Activated naive CD8-positive, alpha-beta T cell treated with anti-CD3 and anti-CD28 coated beads, Interleukin-2, amount 10 ng/mL, durations not matched to agents 7 days and 5 days (primary cell): ENCODE measurements at places on chromosomes 5 and 9.

DNA sequence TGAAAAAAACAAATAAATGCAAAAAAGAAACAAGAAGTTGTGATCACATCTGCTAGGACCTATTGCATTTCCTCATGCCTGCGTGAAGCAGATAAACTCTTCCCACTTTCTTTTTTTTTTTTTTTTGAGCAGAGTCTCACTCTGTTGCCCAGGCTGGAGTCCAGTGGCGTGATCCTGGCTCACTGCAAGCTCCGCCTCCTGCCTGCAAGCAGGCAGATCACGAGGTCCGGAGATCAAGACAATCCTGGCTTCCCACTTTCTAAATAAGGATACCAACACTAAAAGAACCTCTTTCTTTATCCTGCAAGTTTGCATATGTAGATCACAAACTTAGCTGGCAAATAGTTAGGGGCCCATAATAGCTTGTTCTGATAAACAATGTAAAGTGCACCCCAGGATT lies 128.6 kb downstream of the ASTN2 start:
- no peak for DNase-seq

- DNase-seq = no peak
These were observed 9.7 kb downstream of the PTGER4 start for GRCh38 chr5:40689438-40689837.

- peak; percentile 47 for DNase-seq
These were observed 53.6 kb downstream of the WNK2 start for GRCh38 chr9:93237540-93237939.

- DNase-seq = no peak
These were observed 106.3 kb upstream of the NR3C1 start for GRCh38 chr5:143509758-143510221.

GRCh38 chr5:177529247-177530203 lies 12.8 kb upstream of the DDX41 start:
- DNase-seq = no peak

GRCh38 chr5:31172881-31173280 lies 20.6 kb upstream of the CDH6 start:
- no peak for DNase-seq

DNA sequence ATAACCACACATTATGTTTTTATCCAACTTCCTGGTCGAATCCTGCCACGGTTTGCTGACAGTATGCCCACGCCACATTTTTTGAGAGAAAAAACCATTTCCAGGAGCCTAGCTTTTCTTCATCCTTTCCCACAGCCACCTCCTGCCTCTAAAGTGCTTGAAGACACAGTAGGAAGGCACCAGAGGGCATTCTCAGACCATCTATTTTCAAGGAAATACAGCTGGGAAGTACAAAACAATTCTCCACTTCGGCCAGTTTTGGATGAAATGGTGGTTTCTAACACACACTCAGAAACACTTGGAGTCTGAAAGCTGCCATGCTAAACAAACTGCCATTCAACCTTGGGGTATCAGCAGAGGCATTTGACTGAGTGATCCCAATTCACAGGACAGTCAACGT lies 86.3 kb upstream of the RPS23 start:
- DNase-seq = no peak

GRCh38 chr9:117886616-117887015 lies 182.4 kb downstream of the TLR4 start:
- no peak for DNase-seq

DNA sequence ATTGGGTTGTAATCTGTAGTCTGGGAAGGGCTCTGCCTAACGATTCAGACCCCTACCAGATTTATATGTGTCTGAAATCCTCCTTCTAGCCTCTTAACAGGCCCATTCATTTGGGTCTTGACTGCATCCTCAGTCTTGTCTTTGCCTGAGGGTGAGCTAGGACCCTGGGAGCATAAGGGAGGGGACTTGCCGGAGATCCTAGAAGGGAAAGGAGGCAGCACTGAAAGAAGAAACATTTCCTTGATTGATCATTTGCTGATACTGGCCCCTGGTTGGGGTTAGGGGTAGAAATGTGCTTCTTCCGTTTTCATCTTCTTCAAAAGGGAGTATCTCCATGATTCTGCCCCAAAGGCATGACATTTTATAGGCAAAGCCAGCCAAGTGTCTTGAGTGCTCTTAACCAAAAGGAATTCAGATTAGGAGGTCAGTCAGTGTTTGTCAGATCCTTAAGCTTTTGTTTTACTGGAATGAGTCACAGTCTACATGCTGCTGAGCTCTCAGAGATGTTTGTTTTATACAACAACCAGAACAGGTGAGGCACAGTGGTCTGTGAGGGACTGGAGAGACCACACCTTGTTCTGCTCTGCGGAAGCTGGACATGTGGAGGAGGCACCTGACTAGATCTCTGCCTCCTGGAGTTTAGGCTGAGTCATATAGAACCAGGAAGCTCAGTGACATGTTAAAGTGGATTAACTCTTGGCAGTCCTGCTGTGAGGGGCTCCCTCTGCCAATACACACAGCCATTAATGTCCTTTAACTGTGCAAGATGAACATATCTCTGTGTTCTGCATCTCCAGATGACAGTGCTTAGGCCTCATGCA lies 37.7 kb downstream of the PCDHAC2 start:
- DNase-seq = no peak

DNA sequence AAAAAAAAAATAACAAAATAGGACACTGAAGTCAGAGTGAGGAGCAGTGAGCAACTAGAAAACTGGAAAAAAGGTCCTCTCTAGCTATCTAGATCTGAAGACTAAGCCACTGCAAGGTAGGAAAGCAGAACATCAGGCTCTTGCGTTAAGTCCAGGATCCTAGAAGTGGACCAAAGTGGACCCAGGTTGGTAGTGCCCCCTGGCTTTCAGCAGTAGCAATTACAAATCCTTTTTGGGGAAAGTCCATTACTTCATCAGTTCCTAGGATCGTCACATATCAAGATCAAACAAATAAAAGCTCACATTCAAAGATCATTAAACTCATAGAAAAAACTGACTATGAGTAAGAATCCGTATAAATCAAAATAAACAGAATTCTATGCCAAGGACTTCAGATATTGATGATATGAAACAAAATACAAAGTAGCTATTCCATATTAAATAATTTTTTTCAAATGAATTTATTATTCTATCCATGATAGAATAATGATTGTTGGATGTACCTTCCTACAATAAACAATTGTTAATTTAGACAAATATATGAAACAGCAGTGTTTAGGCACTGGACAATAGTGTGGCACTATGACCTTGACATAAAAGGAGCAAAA lies 6.5 kb upstream of the RICTOR start:
- no peak for DNase-seq

DNA sequence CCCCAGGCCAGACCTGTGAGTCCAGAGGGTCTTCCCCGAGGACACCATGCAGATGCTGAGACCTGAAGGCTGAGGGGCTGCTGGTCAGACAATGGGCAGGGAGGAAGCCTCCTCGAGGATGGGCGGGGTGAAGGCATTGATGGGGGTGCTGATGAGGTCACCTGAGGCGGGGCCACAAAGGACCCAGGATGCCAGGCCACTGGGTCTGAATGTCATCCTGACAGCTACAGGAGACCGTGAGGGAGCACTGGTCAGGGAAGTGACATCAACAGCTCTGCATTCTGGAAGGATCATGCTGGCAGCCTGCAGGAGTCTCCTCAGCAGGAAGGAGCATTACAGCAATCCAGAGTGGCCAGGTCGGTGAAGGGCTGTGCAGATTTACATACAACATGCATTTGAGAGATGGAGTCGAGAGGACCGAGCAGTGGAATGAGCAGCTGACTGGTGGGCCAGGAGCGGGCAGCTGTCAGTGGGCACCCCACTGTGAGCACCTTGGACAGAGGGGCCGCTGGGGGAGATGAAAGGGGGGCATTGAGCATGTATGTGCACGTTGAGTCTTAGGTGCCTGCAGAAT lies 77.7 kb upstream of the ADAMTS2 start:
- DNase-seq = no peak

DNA sequence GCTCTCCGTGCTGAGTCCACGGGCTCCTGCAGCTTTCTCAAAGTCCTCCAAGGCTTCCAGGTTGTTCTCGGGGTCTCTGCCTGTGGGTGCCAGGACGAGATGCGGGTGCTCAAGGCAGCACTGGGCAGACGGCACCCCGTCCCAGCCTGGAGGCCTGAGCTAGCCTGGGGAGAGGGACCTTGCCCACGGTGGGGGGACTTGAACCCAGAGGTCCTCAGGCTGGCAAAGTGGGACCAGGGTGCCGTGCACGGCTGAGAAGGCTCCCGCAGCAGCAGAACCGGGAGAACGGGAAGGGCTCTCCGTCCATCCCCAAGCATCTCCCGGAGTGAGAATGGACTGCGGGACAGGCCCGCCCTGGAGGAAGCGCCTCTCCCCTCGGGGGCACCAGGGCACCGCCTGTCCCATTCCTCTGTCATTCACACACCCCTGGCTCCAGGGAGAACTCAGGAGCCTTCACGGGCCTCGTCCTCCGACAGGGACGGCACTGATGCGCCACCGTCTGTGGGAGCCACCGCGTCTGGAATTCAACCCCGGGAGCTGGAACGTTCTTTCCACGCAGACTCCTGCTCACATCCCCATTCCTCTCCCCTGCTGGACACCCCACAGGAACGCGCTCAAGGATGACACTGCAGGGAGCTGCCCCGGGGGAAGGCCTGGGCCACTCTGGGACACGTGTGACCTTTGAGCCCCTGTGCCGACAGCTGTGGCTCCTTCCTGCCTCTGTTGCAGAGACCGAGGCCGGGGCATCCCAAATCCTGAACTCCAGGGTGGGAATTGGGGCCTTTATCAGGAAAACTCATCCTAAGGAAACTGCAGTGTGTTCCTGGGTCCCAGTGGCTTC lies 16.3 kb upstream of the OBP2B start:
- peak; percentile 16 for DNase-seq

DNA sequence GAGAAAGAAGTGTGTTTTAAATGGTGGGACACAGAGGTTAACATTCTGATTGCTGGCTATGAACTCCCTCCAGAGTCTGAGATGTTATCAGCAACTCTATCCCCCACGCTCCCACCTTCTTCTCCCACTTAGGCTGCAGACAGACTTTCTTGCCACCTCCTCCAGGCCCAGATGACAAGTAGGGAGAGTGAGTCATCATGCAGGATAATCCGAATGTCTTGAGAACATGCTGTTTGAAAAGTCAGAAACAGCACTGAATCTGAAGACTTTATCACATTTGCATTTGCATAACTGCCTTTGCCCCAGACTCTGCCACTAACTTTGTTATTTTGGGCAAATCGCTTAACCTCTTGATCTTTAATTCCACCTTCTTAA lies 139.8 kb downstream of the ESM1 start:
- no peak for DNase-seq
